Stimulated activated CD4-positive, alpha-beta T cell treated with anti-CD3 and anti-CD28 coated beads, TNF-alpha, amount 100 ng/mL, for 4 hours (primary cell): ENCODE measurements at places on chromosomes 4 and X.

DNA sequence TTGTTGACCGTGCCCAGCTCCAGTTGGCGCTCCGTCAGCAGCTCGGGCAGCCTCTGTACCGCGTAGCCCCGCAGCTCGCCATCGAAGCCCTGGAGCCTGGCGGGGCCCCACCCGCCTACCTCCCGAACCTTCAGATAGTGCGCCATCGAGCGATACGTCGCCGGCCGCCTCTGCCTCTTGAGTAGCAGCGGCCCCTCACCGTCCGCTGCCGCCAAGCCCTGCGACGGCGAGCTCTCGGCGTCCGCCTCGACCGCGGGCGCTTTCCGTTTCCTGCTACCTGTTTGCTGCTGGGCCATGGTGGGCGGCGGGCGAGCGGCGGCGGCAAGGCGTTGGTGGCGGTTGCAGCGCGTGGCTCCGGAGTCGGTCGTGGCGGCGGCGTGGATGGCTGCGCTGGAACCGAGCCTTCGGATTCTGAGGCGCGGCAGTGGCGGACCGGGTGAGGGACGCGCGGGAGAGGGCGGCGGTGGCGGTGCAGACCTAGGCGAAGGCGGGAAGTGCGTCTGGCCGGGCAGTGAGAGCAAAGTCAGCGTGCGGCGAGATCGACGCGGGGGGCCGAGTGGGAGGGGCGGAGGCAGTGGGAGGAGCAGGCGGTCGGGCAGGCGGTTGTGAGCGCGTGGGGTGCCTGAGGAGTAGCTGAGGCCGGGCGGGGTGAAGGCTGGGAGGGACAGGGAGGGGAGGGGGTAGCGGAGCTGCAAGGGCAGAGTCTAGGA lies at the start of gene DCAF12L1:
TSS of gene DCAF12L1 (minus strand) at position 502 of the 710 bp plus-strand sequence. CDS start at position 296, 206 bp downstream.
- no peak for DNase-seq

GRCh38 chr4:186151499-186151898 lies 39.9 kb upstream of the CYP4V2 start:
- no peak for DNase-seq

DNA sequence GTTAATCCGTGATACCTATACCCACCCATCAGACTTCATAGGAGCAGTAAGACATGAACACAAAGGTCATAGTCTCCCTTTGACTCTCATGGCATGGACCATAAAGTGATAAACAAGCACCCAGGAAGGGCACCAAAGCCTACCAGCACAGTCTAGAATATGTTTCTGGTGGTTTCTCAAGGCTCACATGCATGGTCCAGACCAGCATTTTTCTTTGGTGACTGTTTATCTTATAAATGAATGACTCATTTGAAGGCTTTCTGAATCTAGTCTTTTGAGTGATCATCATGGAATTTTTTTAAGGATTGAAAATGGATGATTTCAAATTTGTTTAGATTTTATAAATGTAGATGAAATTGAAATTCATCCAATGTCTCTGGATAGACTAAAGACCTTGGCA lies 32.0 kb upstream of the AMELX start:
- no peak for DNase-seq

DNA sequence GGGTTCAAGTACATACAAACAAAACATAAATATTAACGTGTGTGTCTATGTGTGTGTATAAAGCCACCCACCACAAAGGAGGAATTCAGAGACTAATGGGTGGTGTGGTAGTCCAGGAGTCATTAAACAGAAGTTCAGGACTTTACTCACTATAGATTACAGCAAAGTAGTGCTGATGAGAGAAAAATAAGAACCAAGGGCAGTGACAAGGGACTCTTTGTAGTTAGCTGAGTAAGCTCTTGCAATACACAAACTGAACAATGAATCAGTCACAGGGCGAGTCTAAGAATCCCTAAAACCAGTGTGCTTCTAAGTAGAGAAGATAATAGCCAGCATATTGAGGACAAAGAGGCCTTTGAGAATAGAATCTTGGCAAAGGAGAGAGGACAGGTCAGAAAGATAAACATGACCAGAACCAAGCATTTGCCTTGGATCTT lies 232.4 kb downstream of the PPP3CA start:
- DNase-seq, result no peak

DNA sequence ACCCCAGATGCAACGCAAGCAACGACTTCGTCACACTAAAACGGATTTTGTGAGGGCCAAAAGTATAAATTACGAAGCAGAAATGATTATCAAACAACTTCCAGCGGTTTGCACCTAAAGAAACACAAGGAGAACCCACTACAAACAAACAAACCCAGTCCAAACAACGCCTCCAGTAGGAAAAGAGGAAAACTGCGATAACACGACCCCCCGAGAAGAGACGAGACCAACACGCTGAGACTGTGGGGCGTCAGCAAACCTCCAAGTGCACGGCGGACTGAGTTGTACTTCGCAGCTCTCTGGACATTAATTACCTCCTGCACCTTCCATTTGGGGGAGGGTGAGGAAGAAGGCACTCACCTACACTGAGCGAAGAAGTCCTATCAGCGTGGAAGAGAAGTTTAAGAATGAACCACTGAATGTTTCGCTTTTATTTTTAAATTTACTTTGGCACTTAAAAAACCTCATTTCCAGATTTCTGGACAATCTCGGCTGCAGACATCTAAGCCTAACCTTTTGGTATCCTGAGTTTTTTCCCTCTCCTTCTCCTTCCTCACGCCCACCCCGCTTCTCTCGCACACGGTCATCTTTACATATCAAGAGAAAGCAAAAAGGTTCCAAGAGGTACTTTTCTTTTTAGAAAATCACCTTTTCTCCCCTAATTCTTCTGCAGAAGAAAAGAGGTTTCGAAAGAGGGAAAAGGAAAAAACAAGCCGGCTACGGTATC lies at the start of gene MAB21L2:
TSS of gene MAB21L2 (plus strand) at position 6 of the 727 bp plus-strand sequence. CDS start 879 bp downstream, outside the sequence.
- DNase-seq, result no peak

DNA sequence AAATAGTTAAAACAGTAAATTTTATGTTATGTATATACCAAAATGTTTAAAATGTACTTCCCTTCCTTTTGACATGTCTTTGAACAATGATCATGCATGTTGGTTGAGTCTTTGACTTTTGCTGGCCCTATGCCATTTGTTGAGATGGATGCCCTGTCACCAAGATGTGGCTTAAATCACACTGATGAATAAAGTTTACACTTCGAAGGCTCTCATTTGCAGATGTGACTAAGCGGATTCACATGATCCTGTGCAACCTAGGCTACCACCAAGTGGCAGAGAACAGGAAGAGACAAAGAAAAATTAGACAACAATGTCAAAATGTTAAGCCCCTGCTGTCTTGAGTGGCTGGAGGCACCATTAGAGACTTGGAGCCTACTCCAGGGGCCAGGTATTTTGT lies 139.9 kb downstream of the RAB28 start:
- DNase-seq, result no peak

GRCh38 chrX:118324588-118324987 lies 21.3 kb upstream of the WDR44 start:
- DNase-seq, result no peak

- DNase-seq, result no peak
These were observed 54.1 kb downstream of the CCNI start for GRCh38 chr4:77021614-77022089.
